ENCODE measurements at places on chromosomes 3 and 15.

DNA sequence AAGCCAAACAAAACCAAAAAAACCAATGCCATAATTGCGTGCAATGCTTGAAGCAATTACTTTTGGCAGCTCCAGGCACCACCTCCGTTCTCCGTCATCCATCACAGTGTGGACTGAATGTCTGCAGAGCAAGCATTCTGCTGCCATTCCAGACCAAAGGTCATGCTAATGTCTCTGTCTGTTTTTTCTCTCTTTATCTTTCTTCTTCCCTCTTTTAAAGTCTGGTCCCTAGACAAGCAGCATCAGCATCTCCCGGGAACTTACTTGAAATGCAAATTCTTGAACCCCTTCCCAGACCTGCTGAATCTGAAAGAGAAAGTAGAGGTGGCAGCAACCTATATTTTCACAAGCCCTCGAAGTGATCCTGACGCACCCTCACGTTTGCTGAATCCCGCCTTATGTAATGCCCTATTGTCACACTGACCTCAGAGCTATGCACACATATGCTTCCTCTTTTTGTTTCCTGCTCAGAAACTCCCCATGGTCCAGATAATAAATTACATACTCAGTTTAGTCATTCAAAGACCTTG, 297.3 kb upstream of the PROK2 start:
- no peak for DNase-seq

- no peak for DNase-seq
Measured at GRCh38 chr3:54863366-54863765, 64.5 kb downstream of the LRTM1 start.

DNA sequence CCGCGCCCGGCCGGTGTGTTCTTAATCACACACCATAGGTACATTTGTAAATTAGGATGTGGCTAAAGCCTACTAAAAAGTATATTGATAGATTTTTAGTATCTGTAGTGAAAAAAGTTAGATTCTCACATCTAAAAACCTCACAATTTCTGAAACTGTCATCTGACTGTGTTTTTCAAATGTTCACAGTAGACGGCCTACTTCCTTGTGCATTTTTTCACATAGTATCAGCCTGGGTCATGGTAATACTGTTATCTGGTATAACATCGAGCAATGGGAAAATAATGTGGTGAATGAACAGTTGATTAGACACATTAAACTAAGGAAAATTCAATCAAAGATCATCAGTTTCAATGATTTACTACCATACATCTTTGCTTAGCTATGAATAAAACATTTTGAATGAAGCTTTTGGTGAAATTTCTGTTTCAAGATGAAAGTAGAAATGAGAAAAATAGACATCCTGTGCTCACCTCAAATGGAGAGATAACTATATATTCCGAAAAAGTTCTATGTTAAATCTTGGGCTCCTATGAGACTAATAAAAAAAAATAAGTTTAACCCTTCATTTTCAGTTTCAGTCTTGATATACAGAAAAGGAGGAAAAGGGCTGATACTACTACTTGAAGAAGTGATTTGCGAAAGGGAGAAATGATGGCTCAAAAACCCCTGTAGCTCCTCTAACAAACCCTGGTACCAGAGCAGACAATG, 262.7 kb downstream of the ZBTB20 start:
- DNase-seq: no peak

DNA sequence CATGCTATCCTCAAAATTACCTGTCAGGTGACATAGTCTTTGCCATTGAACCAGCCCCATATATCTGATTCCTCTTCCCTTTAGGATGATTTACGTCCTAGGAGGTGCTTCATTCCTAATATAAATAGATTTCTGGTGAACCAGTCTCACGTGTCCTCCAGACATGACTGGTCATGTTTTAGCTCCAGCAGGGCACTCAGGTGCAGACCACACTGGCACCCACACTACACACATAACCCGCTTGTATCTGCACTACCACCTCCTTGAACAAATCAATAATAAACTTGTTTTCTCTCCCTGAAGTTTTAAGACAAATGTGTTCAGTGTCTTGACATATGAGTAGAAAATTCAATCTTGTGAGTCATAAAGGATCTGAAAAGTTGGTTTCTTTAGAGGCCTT, 155.5 kb downstream of the GOLIM4 start:
- no peak for DNase-seq

DNA sequence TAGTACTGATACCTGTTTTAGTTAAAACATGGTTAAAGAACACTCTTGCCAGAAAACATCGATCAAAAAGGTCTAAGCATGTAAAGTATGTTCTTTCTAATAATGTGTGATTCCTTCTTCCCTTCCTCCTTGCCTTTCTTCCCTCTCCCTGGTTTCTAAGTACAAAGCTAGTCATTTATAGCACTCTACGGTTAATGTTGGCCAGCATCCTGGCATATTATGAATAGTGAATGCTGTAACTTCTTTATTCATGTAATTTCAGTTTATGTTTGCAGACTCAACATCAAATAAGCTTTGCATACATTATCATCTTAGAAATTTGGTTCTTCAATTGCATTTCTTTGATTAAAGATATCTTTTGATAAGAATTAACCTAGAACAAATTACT, 27.1 kb downstream of the P2RY12 start:
- DNase-seq: no peak

DNA sequence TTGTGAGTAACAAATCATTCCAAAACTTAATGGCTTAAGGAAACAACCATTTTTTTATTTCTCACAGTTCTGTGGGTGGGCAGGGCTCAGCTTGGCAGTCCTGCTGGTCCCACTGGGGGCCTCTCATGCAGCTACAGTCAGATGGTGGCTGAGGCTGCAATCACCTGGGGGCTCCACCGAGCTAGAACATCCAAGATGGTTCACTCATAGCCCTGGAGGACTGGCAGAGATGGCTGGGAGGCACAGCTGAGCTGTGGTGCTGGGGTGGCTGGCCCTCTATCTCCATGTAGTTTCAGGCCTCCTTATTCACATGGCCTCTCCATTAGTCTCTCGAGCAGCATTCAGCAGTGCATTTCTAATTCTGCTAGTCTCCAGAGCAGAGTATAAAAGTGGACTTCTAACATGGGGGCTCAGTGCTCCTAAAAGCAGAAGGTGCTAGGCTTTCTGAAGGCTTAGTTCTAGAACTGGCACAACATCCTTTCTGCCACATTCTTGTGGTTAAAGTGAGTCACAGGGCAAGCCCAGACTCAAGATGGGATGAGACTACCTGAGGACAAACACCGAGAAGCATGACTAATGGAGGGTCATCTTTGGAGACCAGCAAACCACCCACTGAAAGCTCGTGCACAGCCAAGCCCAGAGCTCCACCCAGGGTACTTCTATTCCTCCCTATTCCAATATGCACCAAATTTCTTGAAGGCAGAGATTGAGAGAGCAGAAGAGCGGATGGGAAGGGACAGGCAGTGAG, 6.3 kb downstream of the CAV3 start:
- no peak for DNase-seq

- peak; percentile 41 for DNase-seq
Measured at GRCh38 chr15:38252481-38253350, at the start of gene SPRED1. Gene SPRED1, plus strand, starts transcription at chr15:38252836. Its CDS starts 350 bp downstream, at chr15:38253186.

- DNase-seq: no peak
Measured at GRCh38 chr3:135260025-135260424, 465.0 kb downstream of the EPHB1 start.

DNA sequence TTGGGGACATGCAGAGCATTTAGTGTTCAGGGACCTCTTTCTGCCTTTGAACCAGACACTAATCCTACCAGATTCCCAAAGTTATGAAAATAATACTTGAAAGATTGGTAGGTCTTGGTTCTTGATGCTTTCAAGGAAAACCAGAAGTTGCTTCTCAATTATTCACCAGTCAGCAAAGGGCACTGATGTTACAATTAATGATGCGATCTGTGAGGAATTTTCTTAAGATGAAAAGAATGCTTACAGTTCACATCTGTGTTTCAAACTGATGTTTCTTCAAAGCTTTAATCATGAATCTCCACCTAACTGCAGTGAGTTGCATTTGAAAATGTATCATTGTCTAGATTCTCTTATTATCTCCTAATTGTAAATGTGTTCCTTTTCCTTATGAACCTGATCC, 161.0 kb downstream of the NAALADL2 start:
- no peak for DNase-seq

GRCh38 chr15:97598353-97598798, 362.1 kb upstream of the ARRDC4 start:
- no peak for DNase-seq

DNA sequence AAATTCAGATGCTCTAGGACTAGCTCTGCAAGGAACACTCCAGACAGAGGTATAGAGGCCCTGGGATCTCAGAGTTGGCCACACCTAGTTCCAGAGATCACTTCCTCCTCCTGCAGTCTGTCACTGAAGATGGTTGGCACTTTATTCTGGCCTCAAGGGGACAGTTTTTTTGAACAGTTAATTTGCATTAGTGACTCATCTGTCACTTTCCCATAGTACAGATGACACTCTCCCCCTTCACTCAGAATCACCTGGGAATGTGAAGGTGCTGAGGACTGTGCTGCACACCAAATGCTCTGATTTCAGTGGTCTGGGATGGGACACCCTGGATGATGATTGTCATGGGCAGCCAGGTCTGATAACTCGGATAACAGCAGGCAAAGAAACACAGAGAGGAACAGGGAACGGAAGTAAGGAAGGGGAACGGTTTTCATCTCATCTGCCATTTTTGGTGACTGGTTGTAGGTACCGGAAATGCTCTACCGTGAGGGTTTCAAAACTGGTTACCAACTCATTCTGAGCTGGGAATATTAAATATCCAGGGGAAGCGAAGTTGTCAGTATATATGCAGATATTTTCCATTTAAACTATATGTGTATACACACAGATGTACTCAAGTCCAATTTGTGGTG, 232.5 kb upstream of the ST8SIA2 start:
- DNase-seq: no peak

DNA sequence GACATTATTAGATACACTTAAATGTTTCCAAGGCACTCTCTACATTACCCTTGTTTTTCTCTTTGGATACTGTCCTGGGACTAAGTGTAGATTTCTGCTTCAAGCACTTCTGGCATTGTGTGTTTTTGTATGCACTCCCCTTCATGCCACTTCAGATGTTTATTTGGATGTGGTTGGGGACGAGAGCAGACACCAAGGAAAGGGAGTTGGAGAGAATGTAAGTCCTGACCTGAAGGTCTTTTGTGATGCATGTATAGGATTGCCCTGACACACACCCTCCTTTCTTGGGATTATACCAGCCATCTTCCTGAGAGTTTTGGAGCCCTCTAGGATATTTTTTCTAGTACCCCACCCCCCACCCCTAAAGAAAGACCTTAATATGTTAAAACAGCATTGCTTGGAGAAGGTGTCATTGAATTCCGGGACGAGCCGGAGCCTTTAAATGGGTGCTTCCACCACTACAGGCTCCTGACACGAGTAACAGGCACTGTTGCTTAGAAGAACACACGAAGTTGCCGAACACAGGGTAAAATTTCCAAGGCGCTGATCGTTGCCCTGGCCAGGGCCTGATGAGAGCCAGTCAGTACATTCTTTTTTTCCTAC, 22.7 kb downstream of the PSMD6 start:
- no peak for DNase-seq

- no peak for DNase-seq
Measured at GRCh38 chr3:155938409-155938808, 68.0 kb downstream of the GMPS start.

DNA sequence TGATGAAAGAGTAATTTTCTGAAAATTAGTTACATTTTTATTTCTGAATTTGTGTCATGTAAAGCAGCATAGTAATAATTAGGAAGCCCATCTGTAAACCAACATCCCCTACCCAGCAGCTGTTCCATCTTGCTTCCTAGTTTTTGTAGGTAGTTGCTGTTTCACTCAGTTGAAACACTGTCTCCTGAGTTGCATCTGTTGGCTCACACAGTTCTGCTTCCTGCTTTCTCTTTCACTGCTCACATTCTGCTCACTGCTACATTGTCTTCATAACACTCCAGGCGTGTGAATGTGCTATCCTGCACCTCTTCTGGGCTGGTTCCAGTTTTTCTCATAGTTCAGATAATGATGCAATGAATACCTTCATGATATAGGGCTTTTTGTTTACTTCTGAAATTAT, 123.4 kb downstream of the EPHB1 start:
- no peak for DNase-seq

DNA sequence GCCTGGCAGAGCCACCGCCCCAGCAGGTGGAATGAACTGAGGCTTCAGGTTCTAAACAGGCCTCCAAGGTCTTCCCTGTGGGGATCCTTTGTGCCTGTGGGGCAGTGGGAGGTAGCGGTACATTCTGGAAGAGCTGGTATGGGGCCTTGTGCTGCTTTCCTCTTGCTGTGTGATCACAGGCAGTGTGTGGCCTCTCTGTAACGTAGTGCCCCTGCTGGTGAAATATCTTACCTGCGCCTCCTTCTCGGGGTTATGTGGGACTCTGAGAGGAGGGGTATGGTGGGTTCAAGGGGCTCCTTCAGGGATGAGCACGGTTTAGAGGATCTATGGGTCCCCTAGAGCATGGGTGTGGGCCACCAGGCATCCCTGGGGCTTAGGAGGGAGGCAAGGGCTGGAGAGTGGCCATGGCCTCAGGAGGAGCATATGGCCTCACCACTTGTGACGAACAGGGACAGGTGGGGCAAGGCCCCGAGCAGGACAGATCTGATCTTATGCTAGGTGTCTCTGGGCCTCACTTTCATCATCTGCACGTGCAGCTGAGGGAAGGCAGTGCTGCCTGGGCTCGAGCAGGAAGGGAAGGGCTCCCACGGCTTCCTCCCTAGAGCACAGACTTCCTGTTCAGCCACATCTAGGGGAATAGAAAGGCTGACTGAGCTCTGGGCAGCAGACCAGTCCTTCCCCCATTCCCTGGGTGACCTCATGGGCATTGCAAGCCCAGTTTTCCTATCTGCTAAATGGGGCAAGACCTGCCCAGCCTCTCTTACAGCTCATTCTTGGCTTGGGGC, 1.9 kb upstream of the ALS2CL start:
- DNase-seq: peak; percentile 76

DNA sequence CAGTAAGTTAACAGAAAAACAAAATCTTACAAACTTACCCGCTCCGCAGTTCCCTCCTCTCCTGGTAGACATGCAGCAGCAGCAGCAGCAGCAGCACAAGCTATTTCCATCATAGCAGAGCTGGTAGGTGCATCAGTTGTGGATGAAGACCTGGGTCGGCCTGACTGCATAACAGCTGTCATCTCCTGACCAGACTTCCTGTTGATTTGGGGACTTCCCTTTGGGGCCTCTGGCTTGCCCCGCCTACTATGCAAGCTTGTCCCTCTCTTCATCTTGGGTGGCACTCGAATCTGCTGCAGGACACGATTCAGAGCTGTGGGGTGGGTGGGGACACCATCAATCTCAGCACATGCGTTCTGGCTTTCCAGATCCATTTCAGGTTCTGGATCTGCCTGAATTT, 65.7 kb downstream of the TMCC1 start:
- no peak for DNase-seq
